Right atrium auricular region (tissue), 2 donors: ENCODE measurements at places on chromosomes 12 and 14. TPM values are rescaled to one million over a fixed set of nuclear protein-coding genes. Genes with fewer than 3 reads are reported as not detected.

The KRT6C gene
- total RNA-seq: not detected

The ANKS1B gene
- total RNA-seq: 3.1 TPM

The ZNF641 gene
- 19.1 TPM for total RNA-seq

The CLEC4E gene
- total RNA-seq: not detected

The TMEM121 gene
- total RNA-seq: 5.8 TPM

The TAS2R7 gene
- total RNA-seq: not detected

The HPD gene
- 0.39 TPM for total RNA-seq

The PSMB5 gene
- total RNA-seq: 122 TPM

The ZDHHC22 gene
- total RNA-seq: not detected

The FOXA1 gene
- not detected for total RNA-seq

The KRT83 gene
- total RNA-seq: not detected

The CISTR gene
- total RNA-seq: not detected

The AMDHD1 gene
- total RNA-seq: 1.3 TPM

The DIO2 gene
- total RNA-seq: 7.3 TPM

The MUCL1 gene
- not detected for total RNA-seq

The TIGAR gene
- 3.7 TPM for total RNA-seq

The AVPR1A gene
- 0.43 TPM for total RNA-seq

The RDH12 gene
- total RNA-seq: not detected

The BEGAIN gene
- 0.93 TPM for total RNA-seq

The AQP5 gene
- total RNA-seq: 2.1 TPM

The SLC25A21 gene
- 0.55 TPM for total RNA-seq

The ADAMTS20 gene
- total RNA-seq: not detected

The CIROP gene
- not detected for total RNA-seq

The STAT6 gene
- total RNA-seq: 64.3 TPM

The TMEM52B gene
- 0.51 TPM for total RNA-seq

The FOXG1 gene
- total RNA-seq: not detected

The P2RX2 gene
- total RNA-seq: not detected

The CELA1 gene
- not detected for total RNA-seq

The GPRC5A gene
- total RNA-seq: 10.1 TPM

The INHBE gene
- total RNA-seq: not detected

The TNS2 gene
- 153 TPM for total RNA-seq

The GOLGA5 gene
- 28.3 TPM for total RNA-seq

The PAX9 gene
- not detected for total RNA-seq

The TRHDE gene
- total RNA-seq: 3.4 TPM

The HOMEZ gene
- total RNA-seq: 8.5 TPM

The DLK1 gene
- total RNA-seq: not detected
